ENCODE measurements at places on chromosomes 12 and 14.

DNA sequence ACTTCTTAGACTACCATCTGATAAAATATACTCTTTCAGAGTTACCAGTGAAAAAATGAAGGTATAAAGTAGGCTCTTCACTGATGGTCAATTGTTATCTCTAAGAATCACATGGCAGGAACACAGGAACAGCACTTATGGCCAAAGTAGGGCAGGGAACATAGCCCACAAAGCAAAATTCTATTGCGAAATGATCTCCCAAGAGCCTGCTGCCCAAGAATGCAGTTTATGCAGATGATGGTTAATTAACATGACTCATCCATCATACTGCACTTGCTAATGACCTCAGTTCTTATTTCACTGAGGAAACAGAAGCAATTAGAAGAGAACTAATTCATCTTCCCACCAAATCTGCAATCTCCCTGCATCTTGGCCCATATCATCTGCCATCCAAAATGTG lies 133.8 kb downstream of the SLC2A13 start:
- DNase-seq = no peak

GRCh38 chr14:91111443-91111842 lies 2.4 kb upstream of the DGLUCY start:
- DNase-seq = no peak

- no peak for DNase-seq
Observed at GRCh38 chr12:104463368-104463767, 6.6 kb downstream of the CHST11 start.

DNA sequence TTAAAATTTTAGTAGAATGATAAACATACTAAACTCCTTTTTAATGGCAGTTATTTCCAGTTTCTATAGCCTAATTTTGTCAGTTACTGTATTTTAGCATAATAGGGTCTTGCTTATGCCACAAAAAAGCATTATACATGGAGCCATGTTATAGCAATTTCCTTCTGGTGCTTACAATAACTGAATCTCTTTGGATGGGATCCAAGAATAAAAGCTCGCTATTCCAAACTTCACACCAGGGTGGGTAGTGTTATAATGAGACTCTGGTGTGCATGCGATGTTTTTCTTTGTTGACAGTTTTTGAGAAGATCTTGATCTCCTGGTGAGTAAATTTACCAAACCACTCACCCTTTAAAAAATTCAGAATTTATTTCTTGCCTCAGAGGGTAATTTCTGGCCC lies 90.4 kb upstream of the CCDC91 start:
- DNase-seq = no peak

- no peak for DNase-seq
Observed at GRCh38 chr14:20627346-20628027, 14.0 kb downstream of the OR6S1 start.

GRCh38 chr14:62689733-62690132 lies 355.5 kb downstream of the KCNH5 start:
- DNase-seq = no peak

DNA sequence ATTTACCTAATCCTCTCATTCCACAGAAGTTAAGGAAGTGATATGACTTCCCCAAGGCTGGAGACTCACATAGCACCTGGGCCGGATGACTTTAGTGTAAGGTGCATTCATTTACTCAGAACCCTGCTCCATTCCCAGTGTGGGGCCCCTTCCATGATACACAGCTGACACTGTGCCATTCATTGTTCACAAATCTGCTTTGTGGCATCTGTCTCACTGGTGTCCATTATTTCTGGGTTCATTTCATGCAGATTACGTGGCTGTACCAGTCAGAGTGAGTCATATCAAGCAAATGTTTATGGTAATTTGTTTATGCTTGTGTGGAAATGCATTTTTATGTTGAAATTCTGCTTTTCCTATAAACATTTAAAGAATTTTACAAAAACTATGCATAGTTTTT lies 5.2 kb downstream of the ANO4 start:
- DNase-seq = no peak

DNA sequence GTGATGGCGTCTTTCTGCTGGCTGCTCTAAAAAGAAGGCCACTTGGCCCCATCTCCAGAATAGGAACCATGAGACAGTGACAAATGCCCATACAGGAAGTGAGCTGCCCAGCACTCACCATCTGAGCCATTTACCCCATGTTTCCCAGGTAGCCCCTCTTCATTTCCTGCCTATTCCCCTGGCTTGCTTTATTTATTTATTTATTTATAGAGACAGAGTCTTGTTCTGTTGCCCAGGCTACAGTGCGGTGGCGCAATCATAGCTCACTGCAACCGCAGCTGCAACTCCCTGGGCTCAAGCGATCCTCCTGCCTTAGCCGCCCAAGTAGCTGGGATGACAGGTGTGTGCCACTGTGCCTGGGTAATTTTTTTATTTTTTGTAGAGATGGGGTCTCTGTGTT lies 71.2 kb downstream of the RIN3 start:
- DNase-seq = no peak

DNA sequence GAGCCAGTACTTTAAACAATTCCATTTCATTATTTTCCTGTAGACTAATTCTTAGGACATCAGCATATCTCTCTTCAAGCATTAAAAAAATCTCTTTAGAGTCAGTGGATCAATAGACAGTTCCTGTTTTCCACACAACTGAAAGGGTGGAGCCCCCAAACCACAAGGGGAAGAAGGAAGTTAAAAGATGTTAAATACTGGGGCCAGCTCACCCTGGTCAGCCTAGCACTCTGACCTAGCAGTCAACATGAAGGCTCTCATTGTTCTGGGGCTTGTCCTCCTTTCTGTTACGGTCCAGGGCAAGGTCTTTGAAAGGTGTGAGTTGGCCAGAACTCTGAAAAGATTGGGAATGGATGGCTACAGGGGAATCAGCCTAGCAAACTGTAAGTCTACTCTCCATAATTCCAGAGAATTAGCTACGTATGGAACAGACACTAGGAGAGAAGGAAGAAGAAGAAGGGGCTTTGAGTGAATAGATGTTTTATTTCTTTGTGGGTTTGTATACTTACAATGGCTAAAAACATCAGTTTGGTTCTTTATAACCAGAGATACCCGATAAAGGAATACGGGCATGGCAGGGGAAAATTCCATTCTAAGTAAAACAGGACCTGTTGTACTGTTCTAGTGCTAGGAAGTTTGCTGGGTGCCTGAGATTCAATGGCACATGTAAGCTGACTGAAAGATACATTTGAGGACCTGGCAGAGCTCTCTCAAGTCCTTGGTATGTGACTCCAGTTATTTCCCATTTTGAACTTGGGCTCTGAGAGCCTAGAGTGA lies at the start of gene LYZ:
Gene LYZ (plus strand): TSS at position 220 of the 777 bp plus-strand sequence. CDS start 28 bp downstream, at position 248.
- DNase-seq = no peak

DNA sequence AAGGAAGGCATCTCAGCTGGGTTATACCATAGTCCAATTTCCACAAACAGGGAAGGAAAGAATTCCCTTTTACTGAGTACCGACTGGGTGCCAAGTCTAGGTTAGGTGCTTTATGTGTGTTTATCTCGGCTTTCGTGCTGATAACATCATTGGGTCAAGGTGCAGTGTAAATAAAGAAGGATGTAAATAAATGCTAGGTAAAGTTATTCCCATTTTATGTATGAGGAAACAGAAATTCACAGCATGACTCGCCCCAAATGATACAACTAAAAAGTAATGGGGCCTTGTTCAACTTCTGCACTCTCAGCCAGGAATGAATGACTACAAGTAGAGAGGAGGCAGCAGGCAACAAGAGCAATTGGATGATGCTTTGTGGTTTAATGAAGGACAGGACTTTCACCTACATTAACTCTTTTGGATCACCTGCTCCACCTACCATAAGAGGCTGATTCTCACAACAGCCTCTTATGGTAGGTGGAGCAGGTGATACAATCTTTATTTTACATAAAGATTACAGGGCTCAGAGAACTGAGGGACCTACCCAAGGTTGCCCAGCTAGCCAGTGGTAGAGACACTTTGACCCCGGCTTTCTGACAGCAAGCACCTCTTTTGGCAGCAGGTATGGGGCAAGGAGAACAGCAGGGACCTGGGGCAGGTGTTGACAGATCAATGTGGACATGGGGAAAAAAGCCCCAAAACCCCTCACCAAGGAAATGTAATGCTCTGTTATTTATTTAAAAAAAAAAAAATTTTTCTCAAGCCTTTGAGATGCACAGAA lies 213.4 kb upstream of the NUDT4 start:
- DNase-seq = no peak

DNA sequence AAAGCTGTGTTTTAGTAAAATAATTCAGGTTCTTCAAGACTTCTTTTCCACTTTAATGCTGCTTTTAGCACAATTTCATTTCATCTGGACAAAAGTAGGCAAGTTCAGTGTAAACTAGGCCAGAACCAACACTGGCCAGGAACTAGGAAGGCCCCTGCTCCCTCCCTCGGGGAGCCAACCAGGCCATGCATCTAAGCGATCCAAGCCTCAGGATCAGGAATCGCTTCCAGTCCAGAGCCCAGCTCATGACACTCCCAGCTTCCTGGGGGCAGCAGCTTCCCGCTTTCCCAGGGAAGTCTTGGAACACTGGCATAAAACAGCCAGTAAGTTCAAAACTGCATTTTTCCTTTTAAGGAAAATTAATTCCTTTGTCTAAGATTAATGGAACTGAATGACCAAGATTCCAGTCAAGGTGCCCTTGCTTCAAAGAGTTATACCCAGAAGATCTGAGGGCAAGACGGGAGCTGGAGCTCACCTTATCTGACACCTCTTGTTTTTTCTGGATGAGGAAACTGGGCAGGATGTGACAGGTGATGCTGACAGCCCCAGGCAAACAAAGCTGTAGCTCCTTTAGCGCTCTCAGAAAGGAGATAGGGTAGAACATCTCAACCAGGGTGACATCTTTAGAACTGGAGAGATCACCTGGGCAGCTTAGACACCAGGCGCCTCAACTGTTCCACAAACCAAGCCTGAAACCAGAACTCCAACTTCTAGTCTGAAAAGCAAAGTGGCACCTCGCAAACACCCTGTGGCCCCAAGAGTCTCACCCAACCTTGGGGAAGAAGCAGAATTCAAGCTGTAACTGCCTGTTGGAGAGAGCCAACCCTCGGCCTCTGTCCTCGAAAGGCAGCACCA lies 61.4 kb upstream of the PNMA1 start:
- no peak for DNase-seq

DNA sequence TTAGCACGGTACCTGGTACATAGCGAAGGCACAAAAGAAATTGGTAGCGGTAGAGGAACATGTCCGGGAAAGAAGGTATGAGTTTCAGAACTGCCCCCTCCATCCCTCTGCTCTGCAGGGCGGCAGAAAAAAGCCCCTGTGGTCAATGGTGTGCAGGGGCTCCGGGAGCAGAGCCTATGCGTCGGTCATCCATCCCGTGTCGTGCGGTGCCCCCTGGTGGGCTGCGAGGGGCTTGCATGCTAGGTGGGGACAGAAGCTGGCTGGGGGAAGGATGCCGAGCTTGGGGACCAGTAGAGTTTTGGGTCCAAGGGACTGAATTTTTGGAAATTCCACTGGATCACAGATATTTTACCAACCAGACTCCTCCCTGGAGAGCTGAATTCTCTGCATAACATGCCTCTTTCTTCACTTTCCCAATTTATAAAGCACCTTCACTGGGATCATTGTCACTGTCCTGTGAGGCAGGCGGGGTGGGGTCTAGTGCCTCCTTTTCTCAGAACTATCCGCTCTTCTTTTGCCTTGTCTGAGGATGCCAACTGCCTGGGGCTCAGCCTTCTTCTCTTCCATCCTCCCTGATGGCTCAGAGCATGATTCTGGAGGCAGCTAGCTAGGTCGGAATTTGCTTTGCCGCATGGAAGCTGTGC lies 148.7 kb downstream of the SMOC1 start:
- peak; percentile 14 for DNase-seq

DNA sequence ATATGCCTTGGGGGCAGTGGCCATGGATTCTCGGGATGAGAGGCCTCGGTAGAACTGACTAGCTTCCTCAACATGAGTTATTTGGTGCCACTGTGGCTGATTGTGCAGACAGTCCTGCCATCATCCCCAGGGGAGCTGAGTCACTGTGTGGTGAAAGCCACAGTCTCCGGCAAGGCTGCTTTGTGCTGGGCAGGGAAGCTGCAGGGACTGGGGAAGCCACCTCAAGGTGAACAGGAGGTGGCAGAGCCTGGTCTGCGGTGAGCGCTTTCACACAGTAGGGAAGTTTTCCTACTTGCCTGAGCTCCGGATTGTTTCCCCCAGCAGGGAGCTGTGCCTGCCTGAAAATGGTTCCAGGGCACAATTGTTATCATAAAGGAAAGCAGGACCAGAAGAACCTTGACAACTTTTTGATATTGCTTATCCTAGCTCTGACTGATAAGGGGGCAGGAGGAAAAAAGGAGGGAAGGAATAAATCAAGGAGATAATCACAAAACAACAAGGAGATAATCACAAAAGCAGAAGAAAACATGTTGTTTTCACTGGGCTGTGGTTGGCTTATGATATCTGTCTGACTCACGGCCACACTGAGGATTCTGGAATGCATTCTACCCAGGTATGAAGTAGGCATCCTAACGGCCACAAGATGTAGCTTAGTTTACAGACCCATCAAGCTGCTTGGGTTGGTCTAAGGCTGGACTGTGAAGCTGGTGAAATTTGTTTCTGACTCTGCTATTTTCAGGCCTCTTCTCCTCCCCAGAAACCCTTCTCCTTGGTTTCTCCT lies 32.2 kb upstream of the GNG2 start:
- DNase-seq = peak; percentile 49

DNA sequence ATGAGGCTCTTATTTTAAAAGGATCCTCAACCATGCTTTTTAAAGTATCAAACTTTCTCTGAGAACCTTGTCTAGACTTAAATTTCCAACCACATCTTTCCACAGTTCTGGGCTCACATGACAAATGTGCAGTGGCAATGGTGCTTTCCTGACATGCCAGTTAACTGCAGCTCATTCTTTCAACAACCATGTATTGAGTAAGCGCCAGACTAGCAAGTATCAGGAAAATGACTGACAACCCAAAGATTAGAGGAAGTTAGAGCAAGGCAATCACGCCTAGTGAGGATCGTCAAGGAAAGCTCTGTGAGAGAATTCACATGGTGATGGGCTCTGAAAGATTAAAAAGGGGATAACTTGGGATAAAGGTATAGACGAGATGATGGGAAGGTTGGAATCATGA lies 35.8 kb downstream of the FLVCR2 start:
- no peak for DNase-seq

GRCh38 chr12:25529738-25530137 lies 23.3 kb downstream of the LMNTD1 start:
- DNase-seq = no peak

GRCh38 chr14:91249841-91250616 lies 5.5 kb upstream of the GPR68 start:
- DNase-seq = no peak
